ENCODE measurements at places on chromosomes 7 and 10.

- DNase-seq, result peak; percentile 14
These were observed 128.0 kb downstream of the MBL2 start for GRCh38 chr10:52644373-52645186.

- no peak for DNase-seq
These were observed 1.3 kb upstream of the DAGLB start for GRCh38 chr7:6448943-6449543.

DNA sequence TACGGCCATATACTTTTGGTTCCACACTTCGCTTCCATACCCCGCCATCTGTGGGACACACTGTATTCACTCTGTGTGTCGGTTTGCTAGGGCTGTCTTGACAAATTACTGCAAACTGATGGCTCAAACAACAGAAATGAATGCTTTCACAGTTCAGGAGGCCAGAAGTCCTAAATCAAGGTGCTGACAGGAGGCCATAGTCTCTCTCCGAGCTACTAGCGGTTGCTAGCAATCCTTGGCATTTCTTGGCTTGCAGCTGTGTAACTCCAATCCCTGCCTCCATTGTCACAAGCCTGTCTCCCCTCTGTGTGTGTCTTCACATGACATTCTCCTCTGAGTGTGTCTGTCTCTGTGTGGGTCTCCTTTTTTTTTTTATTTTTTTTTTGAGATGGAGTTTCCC is 28.9 kb upstream of the BMPR1A start:
- DNase-seq, result no peak

GRCh38 chr10:85638797-85639196 is 727.8 kb downstream of the GRID1 start:
- no peak for DNase-seq

GRCh38 chr10:96673318-96674099 is 46.8 kb downstream of the PIK3AP1 start:
- DNase-seq, result no peak

GRCh38 chr10:28566458-28567015 is 33.6 kb downstream of the WAC start:
- DNase-seq, result peak; percentile 58

DNA sequence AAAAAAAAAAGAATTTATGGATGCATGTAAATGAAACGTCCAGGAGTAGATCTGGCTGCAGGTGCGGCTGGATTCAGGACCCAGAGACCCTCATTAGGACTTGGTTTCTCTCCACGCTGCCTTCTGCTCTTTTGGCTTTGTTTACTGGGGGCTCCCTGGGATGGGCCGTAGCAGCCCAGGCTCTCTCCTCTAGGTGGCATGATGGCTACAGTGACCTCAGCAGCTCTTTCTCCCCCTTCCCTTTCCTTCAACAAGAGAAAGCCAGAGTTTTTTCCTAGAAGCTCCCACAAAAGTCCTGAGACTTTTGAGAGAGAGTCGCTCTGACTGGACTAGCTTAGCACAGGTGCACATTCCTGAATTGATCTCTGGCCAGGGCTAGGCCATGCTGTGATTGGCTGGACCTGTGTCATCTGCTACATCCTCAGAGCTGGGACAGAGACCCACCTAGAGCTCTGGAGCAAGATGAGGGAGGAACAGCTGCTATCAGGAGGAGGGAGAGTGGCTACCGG is 67.8 kb upstream of the PDCD4 start:
- DNase-seq, result peak; percentile 53

DNA sequence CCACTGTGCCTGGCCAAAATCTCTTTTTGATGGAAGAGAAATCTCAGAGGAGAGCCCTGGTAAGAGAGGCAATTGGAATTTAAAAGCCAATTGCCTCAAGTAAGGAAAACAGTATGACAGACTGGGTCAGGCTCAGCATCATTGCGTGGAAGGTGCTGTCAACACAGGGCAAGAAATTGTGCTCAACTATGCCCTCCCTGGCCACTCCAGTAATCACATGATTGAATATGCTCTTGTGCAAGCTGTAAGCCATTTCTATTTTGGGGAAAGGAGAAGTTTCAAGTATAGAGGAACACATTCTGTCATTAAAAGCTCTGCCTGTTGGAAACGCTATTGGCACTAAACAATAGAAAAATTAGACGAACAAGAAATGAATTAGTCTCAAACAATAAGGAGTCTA is 1127.7 kb downstream of the REEP3 start:
- no peak for DNase-seq

DNA sequence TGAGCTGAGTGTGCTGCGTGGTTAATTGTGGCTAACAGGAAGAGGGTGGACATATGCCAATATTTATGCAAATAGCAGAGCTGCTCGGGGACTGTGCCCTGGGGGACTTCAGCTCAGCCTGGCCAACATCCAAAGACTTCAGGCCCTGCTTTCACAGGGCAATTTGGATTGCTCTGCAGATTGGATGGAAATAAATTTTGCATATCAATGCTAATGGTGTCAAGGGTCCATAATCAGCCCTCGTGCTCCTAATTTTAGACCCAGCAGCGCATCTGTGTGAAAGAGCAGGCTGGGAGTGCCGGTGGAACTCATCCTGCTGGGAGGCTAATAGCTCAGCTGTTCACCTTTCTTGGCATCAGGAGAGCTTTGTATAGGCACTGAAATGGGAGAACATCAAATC is 270.1 kb downstream of the TCERG1L start:
- no peak for DNase-seq

DNA sequence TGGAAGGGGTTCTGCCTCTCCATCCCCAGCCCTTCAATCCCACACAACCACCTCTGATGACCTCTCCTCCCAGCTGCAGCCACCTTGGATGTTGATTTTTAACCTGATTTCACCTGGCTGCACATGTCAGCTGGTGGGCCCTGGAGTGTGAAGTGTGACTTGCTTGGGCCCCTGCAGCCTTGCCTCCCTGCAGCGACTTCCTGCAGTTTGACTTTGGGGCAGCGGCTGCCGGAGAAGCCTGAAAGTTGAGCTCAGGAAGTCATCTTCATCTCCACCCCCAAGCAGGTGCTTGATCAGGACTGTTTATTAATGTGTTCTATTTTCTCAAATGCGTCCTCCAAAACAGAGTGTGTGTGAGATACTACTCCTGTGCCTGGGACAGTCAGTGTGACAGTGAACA is 675.2 kb upstream of the GALNT17 start:
- no peak for DNase-seq

DNA sequence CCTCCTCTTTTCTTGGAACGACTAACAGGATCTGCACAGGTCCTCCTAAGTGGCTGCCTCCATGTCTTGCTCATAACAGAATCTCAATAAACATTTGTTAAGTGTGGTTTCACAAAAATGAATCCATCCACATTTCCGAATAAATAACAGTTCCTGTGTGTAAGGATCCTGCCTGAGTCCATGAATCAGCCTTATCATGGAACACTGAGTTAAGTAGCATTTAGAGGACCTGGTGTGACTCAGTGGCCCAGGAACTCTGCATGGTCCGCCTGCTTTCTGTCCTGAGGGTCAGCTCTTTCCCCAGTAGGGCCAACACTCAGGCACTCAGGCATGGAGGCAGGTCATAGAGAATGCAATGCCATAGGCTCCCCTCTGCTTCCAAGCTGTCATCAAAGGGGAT is 15.8 kb upstream of the C10orf90 start:
- DNase-seq, result no peak

DNA sequence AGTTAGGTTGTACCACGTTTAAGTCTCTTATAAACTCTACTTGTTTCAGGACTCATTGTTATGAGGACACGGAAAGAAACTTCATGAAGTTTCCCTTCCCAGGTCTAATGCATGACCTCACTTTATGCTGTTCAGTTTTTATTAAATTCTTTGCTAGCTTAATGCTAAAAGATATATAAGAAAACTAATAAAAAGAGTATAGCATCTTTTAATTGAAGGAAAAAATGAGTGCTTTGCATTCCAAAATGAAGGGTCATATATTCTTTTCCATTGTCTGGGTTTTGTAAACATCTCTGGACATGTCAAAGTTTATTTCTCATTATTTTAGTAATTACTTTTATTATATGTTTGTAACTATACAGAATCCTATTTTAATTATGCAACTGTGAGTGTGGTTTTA is 255.8 kb downstream of the CREB5 start:
- DNase-seq, result no peak

DNA sequence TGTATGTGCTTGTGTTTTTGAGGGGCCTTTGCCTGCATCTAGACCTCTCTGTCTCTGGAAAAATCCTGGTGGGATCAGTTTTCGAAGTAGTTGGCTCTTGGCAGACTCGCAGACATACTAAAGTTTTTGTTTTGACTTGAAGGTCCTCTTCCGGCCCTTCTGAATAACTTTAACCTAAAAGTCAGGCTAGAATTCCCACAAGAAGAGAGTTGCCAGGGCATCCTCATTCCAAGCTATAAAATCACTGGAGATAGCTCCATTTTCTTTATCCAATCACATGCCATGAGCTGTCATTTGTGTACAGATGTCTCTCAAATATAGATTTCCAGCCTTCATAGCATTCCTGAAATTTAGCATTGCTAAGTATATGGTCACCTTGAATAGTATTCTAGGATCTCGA is 967.8 kb downstream of the LRMDA start:
- DNase-seq, result no peak

GRCh38 chr7:20201380-20201779 is 15.8 kb downstream of the MACC1 start:
- DNase-seq, result no peak

- no peak for DNase-seq
These were observed 159.7 kb upstream of the YAE1 start for GRCh38 chr7:39406467-39406866.

GRCh38 chr7:5679048-5679812 is 102.2 kb downstream of the RNF216 start:
- no peak for DNase-seq

GRCh38 chr10:11177926-11178471 is 160.3 kb downstream of the CELF2 start:
- DNase-seq, result no peak

DNA sequence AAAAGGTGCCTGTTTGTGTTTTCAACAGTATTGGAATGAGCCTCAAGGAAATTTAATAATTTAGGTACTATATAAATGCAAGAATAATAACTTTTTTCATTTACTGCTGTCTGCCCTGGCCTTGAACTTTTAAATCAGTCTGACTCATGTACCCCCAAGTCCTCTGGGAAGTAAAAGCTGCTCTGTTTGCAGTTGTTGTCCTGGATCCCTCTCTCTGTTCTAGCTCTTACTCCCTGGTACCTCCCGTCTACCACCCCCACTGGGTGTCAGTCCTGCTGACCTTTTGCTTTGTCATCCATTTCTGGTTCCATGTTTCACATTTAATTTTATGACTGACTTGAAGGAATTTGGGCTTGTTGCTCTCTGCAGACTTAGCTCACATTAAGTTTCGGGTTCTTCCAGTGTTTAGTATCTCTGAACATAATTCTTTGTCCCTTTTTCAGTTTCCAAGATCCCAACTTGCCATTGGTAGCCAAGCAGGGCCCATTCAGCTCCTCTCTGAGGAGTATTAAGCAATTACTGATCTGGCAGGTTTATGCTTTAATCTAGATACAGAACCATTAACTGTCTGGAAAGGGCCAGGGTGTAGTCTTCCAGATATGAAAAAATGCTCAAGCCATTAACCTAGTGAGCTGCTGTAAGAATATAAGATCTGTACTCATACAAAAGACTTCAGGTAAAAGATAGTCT is 208.7 kb upstream of the FAM3C start:
- DNase-seq, result peak; percentile 11

- peak; percentile 59 for DNase-seq
These were observed 193.7 kb downstream of the RNLS start for GRCh38 chr10:88389456-88389855.

DNA sequence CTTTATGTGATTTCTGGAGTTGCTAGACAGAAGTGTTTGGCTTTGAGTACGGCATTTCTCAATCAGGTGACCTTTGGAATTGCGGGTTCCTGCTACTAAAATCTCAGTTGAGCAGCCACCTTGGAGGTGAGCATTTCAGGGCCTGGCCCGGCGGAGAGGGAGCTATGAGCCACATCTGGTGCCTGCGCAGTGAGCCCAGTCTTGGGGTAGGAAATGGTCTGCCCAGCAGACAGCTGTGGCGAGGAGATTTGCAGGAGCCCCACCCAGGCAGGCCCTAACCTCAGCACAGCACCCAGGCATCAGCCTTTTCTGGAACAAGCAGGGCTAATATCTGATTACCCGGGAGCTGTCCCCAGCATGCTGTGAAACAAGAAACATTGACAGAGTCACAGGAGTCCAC is 547.9 kb upstream of the FOXK1 start:
- DNase-seq, result no peak

GRCh38 chr10:45235798-45236220 is 79.6 kb downstream of the OR13A1 start:
- DNase-seq, result no peak

GRCh38 chr7:20945451-20945850 is 158.8 kb upstream of the SP8 start:
- no peak for DNase-seq

GRCh38 chr7:112487457-112488263 is 6.9 kb downstream of the LSMEM1 start:
- no peak for DNase-seq

GRCh38 chr10:98655492-98655891 is 208.8 kb upstream of the HPS1 start:
- DNase-seq, result no peak

DNA sequence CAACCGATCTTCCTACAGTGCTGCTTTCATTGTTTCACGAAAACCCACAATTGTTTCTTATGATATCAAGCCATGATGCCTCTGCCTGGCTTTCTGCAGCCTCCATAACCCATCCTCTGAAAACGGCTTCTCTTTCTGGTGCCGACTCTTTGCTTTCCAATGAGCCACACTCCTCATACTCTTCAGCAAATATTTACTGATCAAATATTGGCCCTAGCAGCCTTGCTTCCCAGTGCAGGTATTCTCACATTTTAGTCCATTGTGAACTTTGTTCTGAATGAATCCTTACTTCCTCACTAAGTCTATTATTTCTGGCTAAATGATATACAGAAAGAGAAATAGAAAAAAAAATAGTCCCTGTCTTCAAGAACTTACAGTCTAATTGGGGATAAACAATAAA is 35.5 kb downstream of the LAMB1 start:
- DNase-seq, result no peak

- DNase-seq, result no peak
These were observed 351.8 kb upstream of the FZD8 start for GRCh38 chr10:35993591-35994515.

DNA sequence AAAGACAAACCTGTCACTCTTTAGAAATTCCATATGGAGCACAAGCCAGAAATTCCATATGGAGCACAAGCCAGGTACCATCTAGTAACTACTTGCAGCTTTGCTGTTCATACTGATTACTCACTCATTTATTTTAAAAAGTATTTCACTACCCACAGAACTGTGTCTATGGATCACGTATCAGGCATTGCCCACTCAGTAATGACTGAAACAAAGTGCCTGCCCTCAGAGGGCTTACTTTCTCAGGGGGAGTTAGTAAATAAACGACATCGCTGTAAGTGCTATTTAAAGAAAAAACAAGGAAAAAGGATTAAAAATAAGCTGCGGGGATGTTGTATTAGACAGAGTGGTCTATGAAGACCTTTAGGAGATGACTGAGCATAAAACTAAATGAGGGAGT is 170.9 kb downstream of the GALNT11 start:
- DNase-seq, result no peak

DNA sequence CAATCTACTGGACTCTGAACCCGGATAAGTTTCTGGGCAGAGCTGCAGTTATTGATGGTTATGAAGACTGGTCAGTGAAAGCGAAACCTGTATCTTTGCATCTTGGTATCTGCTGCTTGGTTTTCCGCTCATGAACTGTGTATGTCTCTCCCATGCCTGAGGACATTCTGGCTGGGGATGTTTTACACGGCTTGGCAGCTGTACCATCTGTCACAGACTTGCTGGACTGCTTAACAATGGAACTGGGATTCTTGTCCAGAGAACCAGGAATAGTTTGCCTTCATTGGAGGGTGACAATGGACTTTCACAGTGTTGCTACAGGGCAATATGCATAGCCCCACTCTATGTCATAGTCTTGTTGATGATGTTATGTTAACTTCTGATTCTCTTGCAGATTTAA is 119.9 kb upstream of the TMEM106B start:
- DNase-seq, result no peak

All from fibroblast of gingiva (primary cell).